ENCODE measurements at places on chromosomes 1 and 21.

- DNase-seq: no peak
Measured at GRCh38 chr1:47378147-47378546, 37.9 kb upstream of the FOXE3 start.

- no peak for DNase-seq
Measured at GRCh38 chr1:226719596-226720387, 19.3 kb downstream of the ITPKB start.

DNA sequence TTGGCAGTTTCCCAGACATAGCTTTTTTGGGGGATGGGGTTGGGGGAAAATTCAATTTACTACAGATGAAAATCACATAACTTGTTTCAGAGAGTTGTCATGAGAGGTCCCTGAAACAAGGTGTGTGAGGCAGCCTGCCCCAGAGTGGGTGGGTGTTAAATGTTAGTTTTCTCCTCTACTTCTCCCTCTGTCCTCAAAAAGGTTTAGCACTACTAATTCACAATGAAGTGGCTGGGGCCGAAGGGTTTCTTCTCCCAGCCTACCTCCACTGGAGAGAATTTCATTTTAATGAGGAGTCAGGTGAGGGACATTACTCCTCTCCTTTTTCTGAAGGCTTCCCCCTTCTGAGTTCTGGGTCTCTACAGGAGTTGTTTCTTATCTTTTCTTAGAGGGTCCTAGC, 103.3 kb downstream of the C1orf94 start:
- DNase-seq: no peak

- no peak for DNase-seq
Measured at GRCh38 chr1:198809247-198809646, 170.4 kb downstream of the PTPRC start.

GRCh38 chr1:92583821-92584760, 97.4 kb upstream of the GFI1 start:
- no peak for DNase-seq

GRCh38 chr1:86460998-86461397, 7.7 kb upstream of the CLCA1 start:
- DNase-seq: no peak

- DNase-seq: no peak
Measured at GRCh38 chr1:199298825-199299224, 660.0 kb downstream of the PTPRC start.

GRCh38 chr21:29082046-29082815, 8.8 kb upstream of the CCT8 start:
- peak; percentile 13 for DNase-seq

- no peak for DNase-seq
Measured at GRCh38 chr1:222916100-222916499, 101.3 kb downstream of the DISP1 start.

DNA sequence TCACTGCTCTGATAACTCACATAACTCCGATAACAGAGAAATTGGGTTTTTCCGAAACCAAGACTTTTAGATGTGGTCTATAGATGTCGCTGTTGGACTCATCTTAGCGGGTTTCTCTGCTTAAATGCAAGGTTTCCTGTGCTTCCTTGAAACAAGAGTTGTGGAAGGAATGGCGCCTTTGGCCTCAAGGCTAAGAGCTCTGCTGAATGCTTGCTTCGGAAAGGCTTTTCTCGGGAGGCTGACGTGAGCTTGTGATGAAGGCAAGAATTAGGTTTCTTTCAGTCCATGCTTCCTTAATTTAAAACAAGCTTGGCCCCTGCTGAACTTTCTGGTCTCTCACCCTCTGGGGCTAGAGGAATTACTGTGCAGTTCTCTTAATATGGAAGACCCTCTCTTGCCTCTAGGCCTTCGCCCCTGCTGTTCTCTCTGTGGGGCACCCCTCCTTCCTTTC, 113.5 kb downstream of the MAP3K21 start:
- DNase-seq: peak; percentile 9

- no peak for DNase-seq
Measured at GRCh38 chr1:30476476-30476875, 246.9 kb downstream of the MATN1 start.

Data from DMS79 (cell line).